ENCODE measurements at places on chromosomes 12 and 14. TPM values are rescaled to one million over a fixed set of nuclear protein-coding genes. Genes with fewer than 3 reads are reported as not detected.

The FMNL3 gene
- 37.7 TPM for total RNA-seq

The IL31 gene
- total RNA-seq = not detected

The POTEG gene
- total RNA-seq = not detected

The MYO1A gene
- total RNA-seq = not detected

DNA sequence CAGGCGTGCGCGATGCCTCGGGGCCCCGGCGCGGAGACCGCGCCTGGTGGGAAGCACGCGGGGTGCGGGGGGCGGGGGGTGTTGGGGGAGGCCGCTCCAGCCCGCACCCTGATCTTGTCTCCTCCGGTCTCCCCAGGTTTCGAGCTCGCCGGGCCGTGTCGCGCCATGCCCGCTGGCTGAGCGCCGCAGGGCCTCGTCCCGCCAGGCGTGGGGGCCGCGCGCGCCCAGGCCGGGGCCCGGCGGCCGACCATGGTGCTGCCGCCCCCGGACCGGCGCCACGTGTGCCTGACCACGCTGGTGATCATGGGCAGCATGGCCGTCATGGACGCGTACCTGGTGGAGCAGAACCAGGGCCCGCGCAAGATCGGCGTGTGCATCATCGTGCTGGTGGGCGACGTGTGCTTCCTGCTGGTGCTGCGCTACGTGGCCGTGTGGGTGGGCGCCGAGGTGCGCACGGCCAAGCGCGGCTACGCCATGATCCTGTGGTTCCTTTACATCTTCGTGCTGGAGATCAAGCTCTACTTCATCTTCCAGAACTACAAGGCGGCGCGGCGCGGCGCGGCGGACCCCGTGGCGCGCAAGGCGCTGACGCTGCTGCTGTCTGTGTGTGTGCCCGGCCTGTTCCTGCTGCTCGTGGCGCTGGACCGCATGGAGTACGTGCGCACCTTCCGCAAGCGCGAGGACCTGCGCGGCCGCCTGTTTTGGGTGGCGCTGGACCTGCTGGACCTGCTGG lies 2.4 kb downstream of the TMEM121 start:
- H3K36me3 ChIP-seq = no peaks in the 10 kb centered on the region
- H3K27me3 ChIP-seq = peaks cover 2% of the 10 kb centered on the region
- no peak for DNase-seq
- no peak overlapping the region for H3K4me3 ChIP-seq

GRCh38 chr14:104731320-104732294 lies 7.6 kb downstream of the ADSS1 start:
- no peak for DNase-seq
- no peak overlapping the region for H3K4me3 ChIP-seq
- peaks cover 16% of the 10 kb centered on the region for H3K4me1 ChIP-seq
- peaks cover 3% of the 10 kb centered on the region for H3K27me3 ChIP-seq
- H3K36me3 ChIP-seq = no peaks in the 10 kb centered on the region

- H3K27ac ChIP-seq = no peak overlapping the region
- DNase-seq = peak; percentile 62
- H3K4me3 ChIP-seq = no peak overlapping the region
Observed at GRCh38 chr14:102196039-102196901, 56.6 kb downstream of the WDR20 start.

DNA sequence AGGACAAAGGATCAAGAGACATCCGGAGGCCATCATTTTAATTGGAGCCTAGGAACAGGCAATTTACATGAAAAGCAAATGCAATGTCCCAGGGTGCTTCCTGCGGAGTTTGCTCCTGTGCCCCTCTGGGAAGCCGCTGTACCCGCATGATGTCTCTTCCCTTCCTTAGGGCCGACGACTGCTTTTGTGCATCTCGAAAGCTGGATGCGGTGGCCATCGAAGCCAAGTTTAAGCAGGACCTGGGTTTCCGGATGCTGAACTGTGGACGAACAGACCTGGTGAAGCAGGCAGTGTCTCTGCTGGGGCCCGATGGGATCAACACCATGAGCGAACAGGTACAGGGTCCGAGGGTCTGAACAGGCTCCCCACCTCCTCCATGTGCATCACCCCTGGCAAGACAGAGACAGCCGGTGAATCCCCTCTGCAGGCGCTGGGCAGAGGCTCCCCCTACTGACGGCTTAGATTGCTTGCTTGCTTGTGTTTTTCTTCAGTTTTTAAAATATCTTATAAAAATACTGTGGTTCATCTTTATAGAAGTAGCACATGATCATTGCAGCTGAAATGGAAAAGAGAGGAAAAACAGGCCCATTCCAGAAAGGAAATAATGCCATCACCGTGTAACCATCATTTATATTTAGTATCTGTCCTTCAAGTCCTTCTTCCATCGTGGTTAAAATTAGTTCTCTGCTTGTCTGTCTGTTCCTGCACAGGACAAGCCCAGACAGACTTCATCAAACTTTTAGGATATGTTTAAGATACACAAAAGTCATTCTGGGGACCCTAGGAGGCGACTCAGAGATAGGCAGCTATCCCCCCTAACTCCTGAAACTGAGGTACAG lies 75.4 kb upstream of the PWP1 start:
- no peak for DNase-seq
- H3K4me3 ChIP-seq = no peak overlapping the region
- no peaks in the 10 kb centered on the region for H3K4me1 ChIP-seq
- H3K27ac ChIP-seq = no peak overlapping the region
- H3K36me3 ChIP-seq = no peaks in the 10 kb centered on the region

GRCh38 chr12:6215932-6216494 lies 15.8 kb downstream of the CD9 start:
- H3K4me1 ChIP-seq = peaks cover 72% of the 10 kb centered on the region
- peak; percentile 95 for DNase-seq

GRCh38 chr12:44223736-44224135 lies 387.9 kb downstream of the TMEM117 start:
- no peaks in the 10 kb centered on the region for H3K36me3 ChIP-seq
- no peaks in the 10 kb centered on the region for H3K27me3 ChIP-seq
- H3K4me3 ChIP-seq = no peak overlapping the region
- DNase-seq = no peak
- H3K27ac ChIP-seq = no peak overlapping the region

- no peak for DNase-seq
- H3K4me3 ChIP-seq = no peak overlapping the region
- H3K4me1 ChIP-seq = peaks cover 39% of the 10 kb centered on the region
- peak overlapping the region; percentile 88 for H3K27ac ChIP-seq
- no peaks in the 10 kb centered on the region for H3K27me3 ChIP-seq
- peaks cover 4% of the 10 kb centered on the region for H3K36me3 ChIP-seq
Observed at GRCh38 chr14:89540830-89541470, 123.9 kb upstream of the FOXN3 start.

GRCh38 chr14:69696204-69696527 lies 70.8 kb upstream of the SRSF5 start:
- H3K36me3 ChIP-seq = peaks cover 4% of the 10 kb centered on the region
- DNase-seq = no peak
- H3K4me3 ChIP-seq = no peak overlapping the region
- peaks cover 48% of the 10 kb centered on the region for H3K4me1 ChIP-seq
- H3K27me3 ChIP-seq = no peaks in the 10 kb centered on the region
- H3K27ac ChIP-seq = peak overlapping the region; percentile 46

DNA sequence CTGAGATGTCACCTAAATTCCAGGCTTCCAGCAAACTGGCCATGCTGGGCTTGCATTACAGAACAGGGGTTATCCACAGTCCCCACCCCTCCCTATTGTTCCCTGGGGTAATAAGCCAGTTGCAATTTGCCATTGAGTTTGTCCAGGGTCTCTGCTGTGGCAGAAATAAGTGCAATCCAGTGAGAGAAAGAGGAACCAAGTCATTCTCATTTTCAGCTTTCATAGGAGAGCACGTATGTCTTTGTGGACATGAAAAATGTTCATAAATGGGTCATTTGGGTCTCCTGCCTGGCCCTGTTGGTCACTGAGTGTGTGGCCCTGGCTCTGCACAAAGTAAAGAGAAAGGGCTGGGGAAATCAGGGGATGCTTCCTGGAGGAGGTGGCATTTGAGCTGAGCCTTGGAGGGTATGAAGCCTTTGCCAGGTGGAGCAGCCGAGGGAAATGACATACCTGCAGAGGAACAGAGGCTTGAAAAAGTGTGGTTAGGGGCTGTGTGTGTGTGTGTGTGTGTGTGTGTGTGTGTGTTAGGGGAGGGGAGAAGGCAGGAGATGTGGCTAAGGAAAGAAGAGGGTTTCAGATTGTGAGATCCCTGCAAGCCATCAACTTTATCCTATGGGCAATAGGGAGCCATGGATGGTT lies 29.3 kb downstream of the CMKLR1 start:
- H3K27ac ChIP-seq = peak overlapping the region; percentile 100
- no peak overlapping the region for H3K4me3 ChIP-seq
- no peaks in the 10 kb centered on the region for H3K27me3 ChIP-seq
- no peak for DNase-seq
- no peaks in the 10 kb centered on the region for H3K36me3 ChIP-seq
- H3K4me1 ChIP-seq = peaks cover 86% of the 10 kb centered on the region

DNA sequence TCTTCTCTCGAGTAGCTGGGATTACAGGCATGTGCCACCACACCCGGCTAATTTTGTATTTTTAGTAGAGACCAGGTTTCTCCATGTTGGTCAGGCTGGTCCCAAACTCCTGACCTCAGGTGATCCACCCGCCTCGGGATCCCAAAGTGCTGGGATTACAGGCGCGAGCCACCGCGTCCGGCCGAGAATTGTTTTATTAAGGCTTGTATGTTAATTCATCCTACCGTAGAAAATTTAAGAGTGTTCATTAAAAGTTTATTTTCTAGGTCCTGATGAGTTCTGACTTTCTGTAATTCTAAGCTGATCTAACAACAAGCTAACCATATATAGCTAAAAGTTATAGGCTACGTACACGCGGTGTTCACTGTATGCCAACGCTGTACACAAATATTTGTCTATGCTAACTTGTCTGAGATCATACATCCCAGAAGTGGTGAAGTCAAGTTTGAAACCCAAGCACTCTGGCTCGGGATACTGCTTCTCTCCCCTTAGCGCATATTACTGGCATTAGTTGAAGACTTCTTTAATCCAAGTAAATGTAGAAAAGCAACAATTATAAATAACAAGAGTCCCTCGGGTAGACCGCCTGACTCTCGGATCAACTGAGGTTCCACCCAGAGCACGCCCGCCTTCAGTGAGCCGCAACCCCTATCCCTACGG lies 570 bp upstream of the MRPS35 start:
- no peak for DNase-seq
- H3K4me1 ChIP-seq = peaks cover 20% of the 10 kb centered on the region
- H3K27me3 ChIP-seq = no peaks in the 10 kb centered on the region
- peaks cover 2% of the 10 kb centered on the region for H3K36me3 ChIP-seq

DNA sequence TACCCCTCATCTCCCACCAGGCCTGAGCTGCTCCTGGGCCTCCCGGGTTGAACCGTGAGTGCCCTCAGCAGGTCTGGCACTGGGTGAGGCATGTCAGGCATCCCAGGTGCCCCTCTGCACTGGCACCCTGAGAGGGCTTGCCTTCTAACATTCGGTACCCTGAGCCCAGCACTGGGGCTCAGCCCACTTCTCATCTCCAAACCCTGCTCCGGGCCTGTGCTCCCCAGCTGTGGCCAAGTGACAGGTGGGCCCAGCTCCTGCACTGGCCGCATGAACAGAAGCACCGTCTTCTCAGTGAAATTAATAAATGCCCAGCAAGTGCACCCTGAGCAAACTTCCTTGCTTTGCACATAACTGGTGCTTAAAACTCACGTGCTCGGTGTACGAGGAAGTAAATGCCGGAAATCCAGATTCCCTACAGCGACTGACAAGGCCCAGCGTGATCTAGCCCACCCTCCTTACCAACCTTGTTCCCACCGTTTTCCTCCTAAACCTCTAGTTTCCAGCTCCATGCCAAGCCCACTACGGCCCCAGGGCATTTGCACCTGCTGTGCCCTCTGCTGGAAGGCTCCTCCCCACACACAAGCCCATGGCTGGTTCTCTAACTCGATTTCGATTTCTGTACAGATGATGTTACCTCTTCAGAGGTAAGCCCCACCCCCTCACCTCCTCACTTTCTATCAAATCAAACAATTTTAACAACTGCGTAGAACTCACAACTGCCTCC lies 115.2 kb upstream of the NCOR2 start:
- H3K4me3 ChIP-seq = no peak overlapping the region
- H3K27me3 ChIP-seq = no peaks in the 10 kb centered on the region
- no peak for DNase-seq
- peaks cover 79% of the 10 kb centered on the region for H3K4me1 ChIP-seq
- H3K36me3 ChIP-seq = no peaks in the 10 kb centered on the region

GRCh38 chr12:32305163-32305562 lies 94.2 kb upstream of the FGD4 start:
- no peak overlapping the region for H3K27ac ChIP-seq
- DNase-seq = no peak
- no peaks in the 10 kb centered on the region for H3K27me3 ChIP-seq

GRCh38 chr12:11920231-11920630 lies 150.5 kb upstream of the BCL2L14 start:
- no peak for DNase-seq
- no peak overlapping the region for H3K4me3 ChIP-seq
- H3K36me3 ChIP-seq = no peaks in the 10 kb centered on the region
- no peaks in the 10 kb centered on the region for H3K4me1 ChIP-seq
- peaks cover 21% of the 10 kb centered on the region for H3K27me3 ChIP-seq
- H3K27ac ChIP-seq = no peak overlapping the region

DNA sequence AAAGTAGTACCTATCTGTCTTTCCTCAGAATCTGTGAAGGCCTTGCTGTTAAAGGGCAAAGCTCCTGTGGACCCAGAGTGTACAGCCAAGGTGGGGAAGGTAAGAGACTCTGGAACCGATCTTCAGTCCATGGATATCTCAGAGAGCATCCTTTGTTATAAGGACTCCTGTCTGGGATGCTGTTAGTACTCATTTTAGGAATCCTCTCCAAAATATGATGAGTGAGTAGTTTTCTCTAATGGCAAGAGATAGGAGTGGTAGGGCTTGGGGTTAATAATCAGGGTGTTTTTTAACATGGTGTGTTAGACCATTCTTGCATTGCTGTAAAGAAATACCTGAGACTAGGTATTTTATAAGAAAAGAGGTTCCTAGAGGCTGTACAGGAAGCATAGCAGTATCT lies 1.9 kb downstream of the PARP2 start:
- H3K27me3 ChIP-seq = no peaks in the 10 kb centered on the region
- peaks cover 9% of the 10 kb centered on the region for H3K4me1 ChIP-seq
- no peak overlapping the region for H3K4me3 ChIP-seq

- H3K27ac ChIP-seq = no peak overlapping the region
- H3K4me3 ChIP-seq = no peak overlapping the region
- H3K27me3 ChIP-seq = peaks cover 4% of the 10 kb centered on the region
Observed at GRCh38 chr12:88993651-88994050, 358.6 kb downstream of the DUSP6 start.

- peaks cover 12% of the 10 kb centered on the region for H3K36me3 ChIP-seq
- no peak overlapping the region for H3K27ac ChIP-seq
- DNase-seq = no peak
- H3K4me1 ChIP-seq = no peaks in the 10 kb centered on the region
- no peak overlapping the region for H3K4me3 ChIP-seq
Observed at GRCh38 chr14:100122481-100123223, 36.8 kb downstream of the DEGS2 start.

DNA sequence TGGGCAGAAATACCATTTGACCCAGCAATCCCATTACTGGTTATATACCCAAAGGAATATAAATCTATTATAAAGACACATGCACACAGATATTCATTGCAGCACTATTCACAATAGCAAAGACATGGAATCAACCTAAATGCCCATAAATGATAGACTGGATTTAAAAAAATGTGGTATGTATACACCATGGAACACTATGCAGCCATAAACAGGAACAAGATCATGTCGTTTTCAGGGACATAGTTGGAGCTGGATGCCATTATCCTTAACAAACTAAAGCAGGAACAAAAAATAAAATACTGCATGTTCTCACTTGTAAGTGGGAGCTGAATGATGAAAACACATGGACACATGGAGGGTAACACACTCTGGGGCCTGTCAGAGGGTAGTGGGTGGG lies 335.6 kb downstream of the BTG1 start:
- DNase-seq = no peak
- H3K27me3 ChIP-seq = no peaks in the 10 kb centered on the region
- peaks cover 11% of the 10 kb centered on the region for H3K36me3 ChIP-seq
- H3K27ac ChIP-seq = no peak overlapping the region
- no peaks in the 10 kb centered on the region for H3K4me1 ChIP-seq
